ENCODE measurements at places on chromosomes 3 and 15.

- no peak for DNase-seq
Observed at GRCh38 chr15:66714543-66714981, 12.5 kb downstream of the SMAD6 start.

- no peak for DNase-seq
Observed at GRCh38 chr3:111851511-111851954, 7.5 kb upstream of the PHLDB2 start.

- no peak for DNase-seq
Observed at GRCh38 chr3:84136425-84136824, 822.4 kb upstream of the CADM2 start.

DNA sequence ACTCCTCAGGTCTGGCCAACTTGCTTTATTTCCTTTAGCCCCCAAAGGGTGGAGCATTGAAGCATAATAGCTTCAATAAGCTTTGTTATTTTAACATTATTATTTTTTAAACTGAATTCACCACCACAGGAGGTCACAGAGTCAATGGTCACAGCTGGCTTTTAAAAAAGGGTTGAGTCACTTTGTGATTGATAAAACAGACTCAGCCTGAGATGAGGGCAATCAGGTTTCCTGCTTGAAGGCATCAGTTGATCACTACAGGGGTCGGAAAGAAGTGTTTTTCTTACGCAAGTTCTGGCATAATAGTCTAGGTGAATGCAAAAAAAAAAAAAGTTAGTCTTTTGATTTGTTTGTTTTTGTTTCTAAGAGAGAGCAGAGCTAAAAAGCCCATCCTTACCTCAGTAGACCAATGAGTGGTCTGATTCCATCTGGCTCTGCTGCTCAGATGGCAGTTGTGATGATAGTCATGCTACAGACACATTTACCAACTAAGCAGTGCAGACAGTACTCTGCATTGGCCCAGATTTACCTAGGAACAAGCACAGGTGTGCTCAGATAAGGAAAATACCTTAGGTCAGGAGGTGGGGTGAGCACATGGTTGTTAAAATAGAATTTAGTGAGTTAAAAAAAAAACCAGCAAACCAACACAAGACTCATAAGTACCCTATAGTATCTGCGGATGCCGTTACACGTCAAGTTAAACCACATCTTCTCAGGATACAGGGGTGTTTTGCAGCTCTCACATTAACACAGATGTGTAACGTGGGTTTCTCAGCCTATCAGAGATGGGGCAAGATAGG lies 22.6 kb downstream of the ZNF80 start:
- DNase-seq, result no peak

DNA sequence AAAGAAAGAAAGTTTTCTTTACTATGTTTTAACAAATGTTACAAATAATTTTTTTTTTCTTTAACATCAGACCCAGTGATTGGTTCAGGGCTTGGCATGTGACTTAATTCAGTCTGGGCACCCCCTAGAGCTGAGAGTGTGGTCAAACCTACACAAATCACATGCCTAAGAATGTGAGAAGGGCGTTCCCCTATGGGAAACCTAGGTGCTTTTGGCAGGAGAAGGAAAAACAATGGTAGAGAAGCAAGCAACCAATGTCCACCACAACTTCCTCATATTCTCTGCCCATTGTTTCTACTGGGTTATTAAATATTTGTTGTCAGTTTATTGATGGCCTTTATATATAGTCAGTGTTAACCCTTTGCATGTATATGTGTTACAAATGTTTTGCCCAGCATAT lies 21.4 kb upstream of the PIAS1 start:
- no peak for DNase-seq

GRCh38 chr15:92430069-92430440 lies 36.4 kb downstream of the ST8SIA2 start:
- no peak for DNase-seq

DNA sequence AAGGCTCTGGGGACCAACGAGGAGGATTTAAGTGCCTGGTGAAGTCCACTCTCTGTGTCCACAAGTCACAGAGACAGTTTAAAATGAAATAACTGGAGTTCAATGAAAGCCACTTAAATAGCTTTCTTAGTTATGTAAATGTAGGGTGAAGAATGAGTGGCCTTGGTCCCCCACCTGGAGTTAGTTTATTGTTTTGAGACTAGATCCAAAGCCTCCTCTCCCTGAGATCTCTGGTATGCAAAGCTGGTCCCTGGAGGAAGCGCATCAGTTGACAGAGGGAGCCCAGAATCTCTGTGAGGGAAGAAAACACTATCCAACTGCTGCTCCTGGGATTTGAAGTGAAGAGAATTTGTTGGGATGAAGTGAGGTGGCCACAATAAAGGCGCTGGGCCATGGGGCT lies 40.5 kb downstream of the EXOG start:
- no peak for DNase-seq

- no peak for DNase-seq
Observed at GRCh38 chr3:32865383-32865782, 47.6 kb downstream of the TRIM71 start.

- no peak for DNase-seq
Observed at GRCh38 chr3:57840473-57840872, 84.4 kb downstream of the SLMAP start.

DNA sequence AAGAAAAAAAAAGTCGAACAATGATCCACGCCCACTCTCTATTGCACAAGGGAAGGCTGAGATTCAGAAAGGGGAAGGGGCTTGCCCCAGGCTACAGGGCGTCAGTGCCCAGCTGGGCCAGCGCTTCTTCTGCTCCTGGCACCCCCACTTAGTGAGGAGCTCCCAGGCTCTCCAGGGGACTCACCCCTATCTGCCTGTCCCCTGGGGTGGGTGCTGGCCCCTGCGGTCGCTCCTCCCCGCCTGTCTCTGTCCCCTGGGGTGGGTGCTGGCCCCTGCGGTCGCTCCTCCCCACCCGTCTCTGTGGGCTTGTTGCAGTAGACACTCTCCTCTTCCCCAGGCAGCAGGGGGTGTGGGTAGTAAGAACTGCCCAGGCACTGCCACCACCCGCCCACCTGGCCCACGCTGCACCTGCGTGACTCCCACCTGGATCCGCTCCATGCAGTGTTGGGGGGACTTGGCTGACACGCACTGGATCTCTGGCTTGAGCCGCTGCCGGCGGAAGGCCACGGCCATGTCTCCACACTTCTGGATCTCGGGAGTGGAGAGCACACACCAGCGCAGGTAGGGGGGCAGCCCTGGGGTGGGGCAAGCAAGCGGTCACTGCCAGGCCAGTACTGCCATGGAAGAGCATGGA lies 14.6 kb downstream of the MELTF start:
- no peak for DNase-seq

DNA sequence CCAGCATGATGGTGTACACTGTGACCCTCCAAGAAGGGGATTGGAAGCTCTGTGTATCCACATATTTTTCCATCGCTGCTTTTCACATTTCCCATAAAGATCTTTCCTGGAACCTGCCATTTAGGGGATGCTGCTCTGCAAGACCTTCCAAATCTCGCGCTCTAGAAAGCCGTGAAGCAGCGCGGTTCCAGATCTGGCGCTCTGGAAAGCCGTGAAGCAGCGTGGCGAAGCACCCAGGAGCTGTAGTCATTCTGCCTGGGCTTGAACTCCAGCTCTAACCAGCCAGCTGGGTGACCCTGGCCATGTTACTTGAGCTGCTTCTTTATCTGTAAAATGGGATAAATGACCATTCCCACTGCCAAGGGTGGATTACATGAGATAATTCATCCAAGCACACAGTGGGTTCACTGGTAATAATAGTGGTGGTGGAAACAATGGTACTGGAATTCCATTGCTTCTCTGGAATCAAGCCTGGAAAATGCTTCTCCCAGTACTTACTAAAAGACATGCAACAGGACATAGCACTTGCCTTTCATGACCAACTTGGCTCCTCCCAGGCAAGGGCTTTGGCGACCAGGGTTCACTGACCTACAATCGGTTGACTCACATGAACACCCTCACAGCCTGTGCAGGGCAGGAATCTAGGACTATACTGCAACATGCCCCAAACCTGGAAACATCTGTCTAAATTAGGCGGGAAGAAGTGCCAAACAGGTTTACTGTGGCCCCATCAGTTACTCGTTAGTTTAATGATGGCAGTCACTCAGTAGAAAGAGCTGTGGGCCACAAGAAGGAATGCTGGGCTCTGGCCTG lies 70.7 kb downstream of the XXYLT1 start:
- DNase-seq, result no peak

GRCh38 chr15:83890587-83890986 lies 236.7 kb downstream of the ADAMTSL3 start:
- DNase-seq, result no peak

DNA sequence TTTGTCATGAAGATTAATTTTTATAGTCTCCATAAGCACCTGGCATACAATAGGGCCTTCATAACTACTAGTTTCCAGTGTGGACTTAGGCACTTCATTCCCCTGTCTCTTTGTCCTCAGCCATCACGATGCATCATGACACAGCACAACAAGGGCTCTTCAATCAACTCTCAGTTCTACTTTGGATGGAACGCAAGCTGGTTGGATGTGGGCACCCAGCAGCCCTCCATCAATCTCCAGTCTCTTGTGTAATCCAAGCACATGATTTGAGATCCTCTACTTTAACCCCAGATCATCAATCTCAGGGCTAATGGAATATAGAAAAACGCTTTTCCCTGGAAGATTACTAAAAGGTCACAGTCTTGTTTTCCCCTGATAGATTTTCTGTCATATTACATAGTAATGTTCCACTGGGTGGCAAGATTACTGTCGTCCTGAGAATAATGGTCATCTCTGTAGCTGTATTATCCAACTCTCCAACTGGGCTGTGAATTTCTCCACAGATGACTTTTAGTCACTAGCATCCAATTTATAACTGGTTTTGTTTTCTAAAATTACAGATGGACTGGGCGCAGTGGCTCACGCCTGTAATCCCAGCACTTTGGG lies 22.9 kb upstream of the CHRNA7 start:
- DNase-seq, result no peak

- DNase-seq, result no peak
Observed at GRCh38 chr15:92413510-92413909, 19.8 kb downstream of the ST8SIA2 start.

- DNase-seq, result no peak
Observed at GRCh38 chr3:187706971-187707370, 4.6 kb upstream of the RTP2 start.

DNA sequence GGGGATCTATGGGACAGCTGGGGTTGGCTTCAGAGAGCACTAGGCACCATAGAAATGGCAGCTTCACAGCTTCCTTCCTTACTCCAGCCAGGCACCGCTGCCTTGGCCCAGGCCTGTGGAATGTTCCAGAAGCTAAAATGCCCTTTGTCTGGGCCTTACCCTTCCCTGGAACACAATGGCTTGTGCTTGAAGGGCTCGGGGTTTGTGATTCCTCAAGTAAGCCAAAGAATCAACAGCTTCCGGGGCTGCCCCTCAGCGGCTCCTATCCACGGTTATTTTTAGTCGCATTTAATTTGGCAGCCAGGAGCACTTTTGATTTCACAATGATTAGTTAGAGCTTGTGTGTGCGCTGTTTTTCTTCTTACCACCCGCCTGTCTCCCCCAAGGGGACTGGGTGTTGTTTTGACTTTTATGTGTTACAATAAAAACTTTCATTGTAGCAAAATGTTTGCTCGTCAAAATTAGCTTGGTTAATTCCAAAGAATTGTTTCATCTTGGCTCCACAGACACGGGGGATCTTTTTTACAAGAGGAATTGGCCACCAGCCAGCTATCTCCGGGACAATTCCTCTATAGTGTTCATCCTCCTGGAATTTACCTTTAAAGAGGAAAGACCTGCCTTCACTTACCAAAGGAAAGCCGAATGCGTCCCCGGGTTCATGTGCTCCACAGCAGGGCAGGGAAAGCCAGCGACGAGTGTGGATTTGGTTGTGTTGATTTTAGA lies 73.8 kb downstream of the TLE3 start:
- DNase-seq, result no peak
